COR-L47 (cell line): ENCODE measurements at places on chromosomes 7 and 10.

DNA sequence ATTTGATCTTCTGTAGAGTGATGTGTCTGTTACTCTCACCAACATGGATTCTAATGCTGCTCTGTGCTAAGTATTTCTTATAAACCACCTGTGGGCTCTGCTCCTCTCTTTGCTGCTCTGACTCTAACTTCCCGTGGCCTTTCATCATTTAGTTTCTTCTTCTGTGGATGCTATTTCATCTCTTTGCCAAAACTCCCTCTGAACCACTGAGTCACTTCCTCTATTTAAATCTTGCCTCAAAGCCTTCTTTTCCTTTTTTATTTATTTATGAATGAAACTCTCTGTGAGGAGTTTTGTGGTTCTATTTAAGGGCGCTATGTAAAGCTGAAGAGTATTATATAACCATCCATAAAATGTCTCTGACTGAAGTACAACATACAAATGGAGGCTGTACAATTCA lies 538.5 kb downstream of the SUGCT start:
- no peak for DNase-seq

DNA sequence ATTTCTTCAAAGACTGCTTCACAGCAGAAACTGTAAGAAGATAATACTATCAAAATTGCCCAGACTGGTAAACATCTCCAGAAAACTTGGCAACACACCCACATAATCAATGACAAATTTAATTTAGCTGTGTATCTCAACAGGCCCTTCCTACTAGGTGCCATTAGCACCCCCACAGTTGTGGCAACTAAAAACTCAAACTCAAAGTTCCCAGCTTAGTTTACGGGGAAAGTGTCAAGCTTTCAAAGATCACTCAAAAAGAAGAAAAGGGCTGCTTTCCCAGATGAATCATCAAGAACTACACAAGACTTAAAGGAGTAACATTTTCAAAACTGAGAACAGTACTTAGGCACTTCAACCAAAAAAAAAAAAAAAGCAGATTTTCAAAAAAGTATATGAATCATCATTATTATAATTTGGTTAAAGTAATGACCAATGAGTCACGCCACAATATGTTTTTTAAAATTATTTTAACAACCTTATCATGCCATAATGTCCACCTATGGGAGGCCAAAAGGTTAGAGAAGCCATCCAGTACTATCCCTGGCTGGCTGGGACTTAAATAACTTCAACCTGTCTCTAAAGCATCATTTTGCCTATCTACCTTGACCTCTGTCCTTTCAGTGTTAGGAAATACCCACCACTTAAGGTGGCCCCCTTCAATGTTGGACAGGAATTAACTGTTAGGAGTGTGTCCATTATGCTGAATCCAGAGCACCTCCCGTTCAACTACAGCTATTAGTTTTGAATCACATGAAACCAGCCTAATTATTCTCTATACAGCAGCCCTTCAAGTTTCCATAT lies 90.8 kb downstream of the ZFAND4 start:
- no peak for DNase-seq

DNA sequence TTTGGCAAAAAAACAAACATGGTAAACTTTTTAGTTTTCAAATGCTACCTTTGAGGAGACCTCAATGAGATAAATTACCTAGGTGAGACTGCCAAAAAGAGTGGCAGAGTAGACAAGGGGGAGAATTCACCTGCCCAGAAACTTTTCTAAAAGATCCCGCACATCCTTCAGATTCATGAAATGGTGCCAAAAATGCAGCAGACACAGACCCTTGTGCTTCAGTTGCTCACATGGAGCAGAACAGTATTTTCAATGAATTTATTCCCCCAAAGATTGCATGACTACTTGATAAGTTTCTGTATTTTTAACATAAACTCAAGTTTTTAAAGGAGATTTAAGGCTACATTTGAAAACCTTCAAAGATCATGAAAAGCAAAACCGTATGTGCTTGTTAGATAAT lies 270.0 kb downstream of the TRIL start:
- no peak for DNase-seq

- no peak for DNase-seq
Measured at GRCh38 chr7:100369105-100369504, 4.2 kb upstream of the PILRA start.

GRCh38 chr7:152522571-152523067 lies 86.8 kb upstream of the KMT2C start:
- DNase-seq: peak; percentile 39

DNA sequence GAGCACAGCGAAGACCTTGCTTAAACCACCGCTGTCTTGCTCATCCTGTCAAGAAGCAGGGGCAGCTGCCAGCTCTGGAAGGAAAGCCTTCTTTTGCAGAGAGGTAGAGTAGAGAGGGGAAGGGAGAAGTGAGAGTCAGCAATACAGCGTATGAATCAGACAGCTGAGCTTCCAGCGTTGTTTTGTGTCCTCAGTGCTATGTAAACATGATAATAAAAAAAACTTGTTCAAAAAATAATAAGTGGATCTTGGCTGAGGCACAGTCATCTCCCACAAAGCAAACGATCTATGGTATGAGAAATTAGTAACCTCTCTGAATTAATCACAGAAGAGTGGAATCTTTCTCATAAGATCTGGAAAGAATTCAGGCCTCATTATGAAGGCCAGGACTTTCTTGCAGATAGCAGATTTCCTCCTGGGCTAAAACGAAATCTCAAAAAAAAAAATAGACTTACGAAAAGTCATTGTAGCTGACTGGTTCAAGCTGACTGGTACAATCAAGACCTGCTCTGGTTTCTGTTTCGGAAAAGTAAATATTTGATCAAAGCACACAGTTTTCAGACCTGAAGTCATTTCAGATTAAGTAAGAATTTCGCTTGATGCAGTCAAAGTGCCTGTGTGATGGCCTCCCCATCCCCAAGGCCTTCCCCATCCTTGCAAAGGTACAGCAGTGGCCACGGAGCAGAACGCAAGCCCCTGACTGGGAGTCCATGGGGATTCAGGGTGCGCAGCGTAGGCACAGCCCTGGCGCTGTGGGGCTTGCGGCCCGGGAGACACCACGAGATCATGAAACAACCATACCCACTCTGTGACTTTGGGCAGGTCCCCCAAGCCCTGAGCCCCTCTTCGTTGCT lies 29.4 kb downstream of the CHST15 start:
- DNase-seq: no peak

DNA sequence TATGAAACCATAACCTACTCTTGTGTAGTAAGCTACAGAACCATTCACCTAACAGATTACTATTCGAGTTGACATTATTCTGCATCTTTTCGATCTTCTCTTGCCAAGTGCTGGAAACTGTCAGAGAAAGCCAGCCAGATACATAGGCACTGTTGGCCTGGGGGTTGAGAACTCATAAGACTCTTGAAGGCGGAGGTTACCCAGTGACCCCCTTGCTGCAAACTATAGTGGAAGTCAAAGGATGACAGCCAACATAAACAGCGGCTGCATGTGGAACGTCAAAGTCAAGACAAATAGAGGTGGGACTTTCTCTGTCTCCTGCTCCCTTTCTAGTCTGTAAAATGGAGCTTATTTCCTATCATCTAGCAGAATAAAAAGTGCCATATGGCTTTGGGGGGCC lies 394.2 kb downstream of the LRMDA start:
- DNase-seq: no peak

GRCh38 chr10:100986623-100986951 lies 710 bp downstream of the MRPL43 start:
- DNase-seq: no peak

DNA sequence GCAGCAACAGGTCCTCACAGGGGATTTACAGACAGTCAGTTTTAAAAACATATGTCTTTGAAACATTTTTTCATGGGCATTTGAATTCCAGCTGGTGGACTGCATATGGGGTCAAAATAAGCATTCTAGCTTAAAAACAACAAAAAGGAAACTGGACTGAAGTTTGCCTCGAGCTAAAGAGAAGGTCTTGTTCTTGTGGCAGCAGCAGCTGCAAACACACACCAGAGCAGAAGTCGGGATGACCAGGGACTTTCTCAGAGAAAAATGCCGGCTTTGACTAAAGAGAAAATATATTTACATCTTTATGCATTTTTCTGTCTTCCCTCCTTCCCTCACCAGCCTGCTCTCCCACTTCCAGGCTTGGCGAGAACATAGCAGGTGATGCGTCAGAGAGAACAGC lies 361.4 kb downstream of the CXCL12 start:
- DNase-seq: no peak

DNA sequence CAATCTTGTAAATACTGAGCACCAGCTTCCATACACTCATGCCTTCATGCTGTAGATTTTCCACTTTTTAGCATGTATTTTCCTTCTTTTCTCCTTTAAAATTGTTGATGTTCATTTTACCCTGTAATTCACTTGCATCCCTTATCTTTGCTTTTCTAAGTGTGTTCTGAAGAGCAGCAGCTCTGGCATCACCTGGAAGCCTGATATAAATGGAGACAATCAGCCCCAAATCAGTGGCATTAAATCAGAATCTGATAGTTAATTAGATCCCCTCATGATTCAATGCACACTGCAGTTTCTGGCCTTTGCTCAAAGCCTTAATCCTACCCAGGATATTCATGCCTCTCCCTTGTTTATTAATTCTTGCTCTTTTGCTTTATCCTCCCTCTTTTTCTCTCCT lies 942.4 kb downstream of the XPNPEP1 start:
- DNase-seq: no peak

- DNase-seq: no peak
Measured at GRCh38 chr7:45873035-45873354, at the start of gene CCDC201. TSS of gene CCDC201 (minus strand) at chr7:45873082. CDS start at chr7:45873007, 75 bp downstream.

DNA sequence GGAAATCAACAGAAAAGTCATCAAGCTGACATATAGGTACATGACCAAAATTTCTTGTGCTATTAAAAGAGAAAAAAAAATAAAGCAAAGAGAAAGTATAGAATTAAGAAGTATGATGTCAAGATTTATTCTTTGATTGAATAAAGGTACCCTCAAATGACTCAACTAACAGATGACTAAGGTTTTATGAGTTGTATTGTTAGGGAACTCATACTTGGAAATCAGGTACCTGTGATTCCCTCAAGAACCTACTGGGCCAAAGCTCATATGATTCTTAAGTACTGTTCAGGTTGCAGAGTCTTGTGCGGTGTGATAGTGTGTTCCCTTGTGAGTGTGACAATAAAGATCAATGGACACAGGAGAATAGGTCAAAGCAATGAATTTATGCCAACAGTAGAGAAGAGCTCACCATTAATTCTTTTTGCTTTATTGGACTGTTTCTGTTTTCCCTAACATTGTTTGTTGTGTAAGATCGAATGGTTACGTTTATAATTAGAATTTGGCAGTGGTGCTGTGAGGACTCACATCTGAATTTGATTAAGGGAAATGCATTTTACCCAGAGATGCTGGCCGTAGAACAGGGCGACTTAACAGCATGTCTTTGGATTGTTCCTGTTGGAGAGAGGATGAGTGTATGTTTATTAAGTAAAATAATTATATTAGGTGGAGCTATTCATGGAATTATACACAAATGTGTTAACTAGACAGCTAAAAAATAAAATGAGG lies 293.2 kb upstream of the SEMA3D start:
- no peak for DNase-seq

- DNase-seq: no peak
Measured at GRCh38 chr7:16098585-16099179, 322.7 kb downstream of the CRPPA start.

DNA sequence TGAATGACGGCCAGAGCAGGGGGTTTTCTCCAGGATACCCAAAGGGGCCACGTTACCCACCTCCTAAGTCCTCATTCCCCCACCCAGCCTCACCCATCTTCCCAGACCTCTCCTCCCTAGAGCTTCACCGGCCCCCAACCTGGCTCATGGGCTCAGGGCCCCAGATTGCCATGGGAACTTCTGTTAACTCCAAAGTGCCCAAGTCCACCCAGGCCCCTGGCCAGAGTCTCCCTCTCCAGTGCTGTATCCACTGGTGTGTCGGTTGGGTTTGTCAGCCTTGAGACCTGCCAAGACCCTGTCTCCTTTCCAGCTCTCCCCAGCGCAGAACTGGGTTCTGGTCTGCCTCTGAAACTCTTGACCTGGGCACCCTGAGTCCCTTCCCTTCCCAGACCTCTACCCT lies 37.1 kb upstream of the ZMIZ2 start:
- no peak for DNase-seq

GRCh38 chr10:63064706-63065105 lies 68.4 kb upstream of the NRBF2 start:
- no peak for DNase-seq

GRCh38 chr7:48084727-48085432 lies 4.2 kb upstream of the UPP1 start:
- no peak for DNase-seq

GRCh38 chr10:86642499-86642898 lies 11.8 kb upstream of the OPN4 start:
- no peak for DNase-seq

DNA sequence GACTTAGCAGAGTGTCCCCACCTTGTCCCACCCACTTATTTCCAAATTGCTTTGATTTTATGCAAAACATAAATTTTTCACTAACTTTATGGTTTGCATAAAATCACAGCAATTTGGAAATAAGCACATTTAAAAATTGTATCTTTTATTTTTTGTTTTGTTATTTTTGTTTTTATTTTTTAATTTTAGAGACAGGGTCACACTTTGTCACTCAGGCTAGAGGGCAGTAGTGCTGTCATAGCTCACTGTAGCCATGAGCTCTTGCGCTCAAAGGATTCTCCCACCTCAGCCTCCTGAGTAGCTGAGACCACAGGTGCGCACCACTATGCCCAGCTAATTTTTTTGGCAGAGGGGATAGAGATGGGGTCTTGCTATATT lies 43.2 kb downstream of the APBB1IP start:
- DNase-seq: no peak

DNA sequence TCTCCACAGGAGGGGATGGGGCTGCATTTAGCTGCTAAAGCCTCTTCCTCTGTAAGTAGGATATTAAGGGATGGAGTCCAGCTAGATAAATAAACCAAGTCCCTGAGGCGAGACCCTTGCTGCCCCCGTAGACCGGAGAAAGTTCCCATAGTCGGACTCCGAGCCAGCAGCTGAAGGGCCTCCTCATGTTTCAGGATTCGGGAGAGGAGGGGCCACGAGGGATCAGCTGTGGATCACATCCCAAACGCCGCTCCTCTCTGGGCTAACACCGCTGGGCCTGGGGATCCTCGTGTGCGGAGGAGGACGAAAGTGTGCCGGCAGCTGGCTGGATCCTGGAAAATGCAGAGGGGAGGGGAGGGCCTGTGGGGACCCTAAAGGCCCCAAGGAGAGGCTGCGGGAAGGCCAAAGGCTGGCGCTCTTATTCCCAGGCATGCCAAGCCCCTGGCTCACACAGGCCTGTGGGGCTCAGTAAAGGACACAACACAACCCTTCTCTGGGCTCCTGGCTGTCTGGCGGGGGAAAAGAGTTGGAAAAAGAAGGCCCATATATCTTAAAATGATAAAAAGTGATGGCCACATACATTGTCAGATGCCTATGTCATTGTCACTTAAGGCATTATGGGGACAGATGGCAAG lies 82.5 kb upstream of the TMEM72 start:
- DNase-seq: no peak

DNA sequence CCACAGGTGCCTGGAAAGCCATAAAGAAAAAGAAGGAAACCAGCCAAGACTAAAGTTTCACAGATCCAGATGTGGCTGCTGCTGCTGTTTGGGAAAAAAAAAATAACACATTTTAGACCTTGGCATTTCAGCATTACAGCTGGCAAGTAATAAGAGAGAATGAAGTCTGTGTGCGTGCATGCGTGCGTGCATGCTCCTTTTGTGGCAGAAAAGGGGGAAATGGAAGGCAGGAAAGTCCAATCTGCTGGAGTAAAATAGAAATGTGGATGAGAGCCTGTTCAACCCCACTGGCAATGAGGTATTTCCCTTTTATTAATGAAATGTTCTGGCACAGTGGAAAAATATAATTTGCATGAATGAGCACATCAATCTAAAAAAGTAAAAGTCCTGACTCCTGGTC lies 137.0 kb upstream of the SEMA3A start:
- DNase-seq: no peak
